ENCODE measurements at places on chromosomes 4 and X. TPM values are rescaled to one million over a fixed set of nuclear protein-coding genes. Genes with fewer than 3 reads are reported as not detected.

SHROOM2 gene
- 12.3 TPM for total RNA-seq

BDH2 gene
- 8.4 TPM for total RNA-seq

MAGEA10 gene
- not detected for total RNA-seq

NHS gene
- total RNA-seq: 3.3 TPM

NKX1-1 gene
- not detected for total RNA-seq

CYTL1 gene
- total RNA-seq: 0.94 TPM

SSX3 gene
- not detected for total RNA-seq

HSFX2 gene
- total RNA-seq: 2.0 TPM

MAGEB1 gene
- total RNA-seq: not detected

ARMCX4 gene
- 14.5 TPM for total RNA-seq

SUPT20HL2 gene
- not detected for total RNA-seq

RNF128 gene
- total RNA-seq: 1.2 TPM

PSAPL1 gene
- total RNA-seq: not detected

SPP1 gene
- total RNA-seq: 190 TPM

CLTRN gene
- 0.16 TPM for total RNA-seq

CD99L2 gene
- total RNA-seq: 27.0 TPM

DRD5 gene
- 0.94 TPM for total RNA-seq

ACE2 gene
- not detected for total RNA-seq

TLR10 gene
- 2.5 TPM for total RNA-seq

CT47B1 gene
- not detected for total RNA-seq

FAM236B gene
- total RNA-seq: not detected

TMSB15A gene
- 111 TPM for total RNA-seq

PLCXD1 gene
- total RNA-seq: 16.2 TPM

RTL9 gene
- 0.16 TPM for total RNA-seq

PNMA3 gene
- total RNA-seq: 11.5 TPM

GUCY1A1 gene
- total RNA-seq: 136 TPM

COX7B2 gene
- not detected for total RNA-seq

PRRG1 gene
- total RNA-seq: 6.4 TPM

ANAPC4 gene
- total RNA-seq: 52.7 TPM

SPIN2A gene
- total RNA-seq: 3.3 TPM

GLUD2 gene
- 1.1 TPM for total RNA-seq

IL21 gene
- total RNA-seq: not detected

PIR gene
- total RNA-seq: 1.7 TPM

CDKL2 gene
- 59.4 TPM for total RNA-seq

DKK2 gene
- 3.1 TPM for total RNA-seq

CT45A1 gene
- not detected for total RNA-seq

PDCL2 gene
- not detected for total RNA-seq

KLHL4 gene
- total RNA-seq: 50.1 TPM

CENPE gene
- total RNA-seq: 5.0 TPM

DUSP9 gene
- total RNA-seq: 1.7 TPM

SH3BGRL gene
- 76.1 TPM for total RNA-seq

TMEM271 gene
- total RNA-seq: 23.6 TPM

DDX53 gene
- not detected for total RNA-seq

CDK16 gene
- 63.5 TPM for total RNA-seq

CT83 gene
- not detected for total RNA-seq

OTC gene
- 0.31 TPM for total RNA-seq

SMIM43 gene
- 0.94 TPM for total RNA-seq

CTAG2 gene
- total RNA-seq: not detected

REELD1 gene
- total RNA-seq: not detected

GAGE13 gene
- not detected for total RNA-seq

TCEAL2 gene
- 18.7 TPM for total RNA-seq

GLRA2 gene
- 136 TPM for total RNA-seq

ENPP6 gene
- total RNA-seq: 0.94 TPM

LANCL3 gene
- total RNA-seq: 1.4 TPM

ZNF280C gene
- 13.9 TPM for total RNA-seq

NRK gene
- total RNA-seq: 0.31 TPM

PPP1R3F gene
- total RNA-seq: 12.6 TPM
